Peyer's patch (tissue), 4 donors: ENCODE measurements at places on chromosomes 1 and 21. TPM values are rescaled to one million over a fixed set of nuclear protein-coding genes. Genes with fewer than 3 reads are reported as not detected.

Gene KDM5B
- 66.8 TPM for total RNA-seq

- DNase-seq, result no peak
Observed at GRCh38 chr1:41671116-41671755, 186.8 kb upstream of the EDN2 start.

DNA sequence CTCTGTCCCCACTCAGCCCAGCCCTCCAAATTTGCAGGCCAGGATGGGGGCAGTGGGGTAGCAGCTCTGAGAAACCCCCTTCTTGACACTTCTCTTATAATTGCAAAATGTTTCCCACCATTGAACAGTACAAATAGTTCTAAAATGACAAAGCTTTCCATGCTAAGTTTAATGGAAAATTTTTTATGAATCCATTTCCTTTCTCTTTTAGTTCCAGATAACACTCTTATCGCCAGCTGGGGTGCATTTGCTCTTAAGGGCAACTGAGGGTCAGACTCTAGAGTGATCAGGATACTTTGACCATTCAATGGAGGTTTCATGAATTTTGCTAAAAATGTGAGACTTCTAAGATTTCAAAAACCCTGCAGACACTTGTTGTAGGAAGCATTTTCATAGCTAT, 29.9 kb downstream of the PIK3C2B start:
- no peak for DNase-seq

Gene VCAM1
- total RNA-seq, result 1.0 TPM

GRCh38 chr1:86100401-86100800, 56.2 kb downstream of the COL24A1 start:
- DNase-seq, result no peak

- DNase-seq, result no peak
Observed at GRCh38 chr1:88742531-88742930, 58.5 kb downstream of the PKN2 start.

Gene GUCA2A
- total RNA-seq, result 2,806 TPM

DNA sequence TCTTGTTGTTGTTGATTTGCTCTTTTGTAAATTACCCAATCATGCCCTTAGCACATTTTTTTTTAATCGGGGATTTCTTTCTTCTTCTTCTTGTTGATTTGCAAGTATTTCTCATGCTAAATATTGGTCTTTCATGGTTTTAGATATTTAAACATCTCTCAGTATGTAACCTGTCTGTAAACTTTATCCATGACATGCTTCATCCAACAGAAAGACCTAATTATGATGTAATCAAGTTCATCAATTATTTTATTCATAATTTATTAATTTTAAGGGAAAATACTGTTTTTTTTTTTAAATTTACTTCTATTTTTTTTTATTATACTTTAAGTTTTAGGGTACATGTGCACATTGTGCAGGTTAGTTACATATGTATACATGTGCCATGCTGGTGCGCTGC, 69.8 kb downstream of the TNFSF18 start:
- no peak for DNase-seq

Gene OLFM3
- not detected for total RNA-seq

Gene CHD5
- under 0.01 TPM for total RNA-seq

Gene RXRG
- not detected for total RNA-seq
